ENCODE measurements at places on chromosomes 16 and 17.

DNA sequence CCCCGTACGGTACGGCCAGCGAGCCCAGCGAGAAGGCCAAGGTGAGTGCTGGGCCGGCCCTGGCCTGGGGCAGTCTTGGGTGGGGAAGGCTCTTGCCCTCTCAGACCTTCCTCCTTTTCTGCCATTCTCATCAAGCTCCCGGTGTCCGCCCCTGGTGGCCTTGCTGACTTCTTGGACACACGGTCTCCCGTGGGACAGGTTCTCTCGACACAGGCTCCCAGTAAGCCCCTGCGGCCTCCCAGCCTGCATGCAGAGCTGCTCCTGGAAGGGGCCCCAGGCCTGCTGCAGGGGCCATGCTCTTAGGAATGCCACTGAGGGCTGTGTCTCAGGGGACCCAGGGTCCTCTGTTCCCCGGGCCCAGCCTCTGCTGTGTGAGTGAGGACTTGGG is 17.6 kb downstream of the PRSS27 start:
- no peak for DNase-seq

GRCh38 chr16:71840052-71840451 is 5.7 kb upstream of the ATXN1L start:
- DNase-seq = no peak

DNA sequence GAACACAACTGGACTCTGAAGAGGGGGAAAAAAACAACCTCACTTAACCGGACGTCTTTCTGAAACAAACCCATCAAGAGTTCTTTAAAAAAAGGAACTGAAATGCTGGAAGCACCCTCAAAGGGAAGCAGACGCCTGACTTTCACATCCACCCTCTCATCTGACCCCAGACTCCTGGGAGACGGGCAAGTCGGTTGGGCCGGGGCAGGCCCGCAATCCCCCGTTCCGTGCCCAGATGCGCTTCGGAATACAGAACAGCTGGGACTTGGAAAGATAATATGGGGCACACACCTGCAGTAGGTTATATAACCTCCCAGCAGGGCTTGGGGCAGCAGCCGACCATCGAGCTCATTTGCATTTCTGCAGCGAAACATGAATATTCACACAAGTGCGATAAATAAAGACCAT is 3.7 kb downstream of the ARHGAP27 start:
- no peak for DNase-seq

GRCh38 chr16:9139965-9140364 is 48.5 kb downstream of the HAPSTR1 start:
- no peak for DNase-seq

- DNase-seq = no peak
Measured at GRCh38 chr17:61464130-61464842, 12.1 kb downstream of the TBX4 start.

All from stimulated activated CD8-positive, alpha-beta memory T cell treated with anti-CD3 and anti-CD28 coated beads, Interleukin-2, amount 100 ng/mL, for 1 hour (primary cell).